ENCODE measurements at places on chromosomes 12 and 14.

- no peak for DNase-seq
These were observed 720 bp upstream of the FGF6 start for GRCh38 chr12:4446335-4446734.

GRCh38 chr12:38919191-38919590 lies 13.8 kb upstream of the CPNE8 start:
- no peak for DNase-seq

GRCh38 chr12:8827551-8828256 lies 5.3 kb downstream of the A2ML1 start:
- DNase-seq = no peak

GRCh38 chr14:71773898-71774481 lies 158.2 kb upstream of the RGS6 start:
- DNase-seq = no peak

DNA sequence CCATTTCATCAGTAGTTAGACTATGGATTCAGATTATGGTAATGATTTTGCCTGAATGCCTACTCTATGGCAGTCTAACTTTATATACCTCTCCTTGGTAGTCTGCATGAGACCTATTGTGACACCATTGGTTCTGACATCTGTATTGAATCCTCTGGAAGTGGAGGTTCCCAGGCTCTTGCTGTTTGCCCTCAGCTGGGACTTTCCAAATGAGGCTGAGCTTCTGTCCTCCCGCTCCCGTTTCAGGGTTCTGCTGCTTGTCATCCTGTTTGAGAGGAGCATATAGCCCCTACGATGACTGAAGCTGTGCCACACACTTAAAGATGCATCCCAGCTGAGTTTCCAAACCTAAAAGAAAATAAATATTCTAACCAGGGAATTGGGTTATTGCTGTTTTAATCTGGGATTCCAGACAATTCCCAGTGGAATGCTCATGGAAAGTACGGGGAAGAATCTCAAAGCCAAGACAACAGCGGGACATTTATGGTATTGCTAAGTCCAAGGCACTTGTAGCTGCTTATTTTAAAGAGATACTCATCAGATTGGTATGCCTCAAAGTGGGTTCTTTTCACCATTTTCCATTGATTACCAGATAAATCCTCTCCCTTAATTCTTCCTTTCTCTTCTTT lies 105.9 kb downstream of the ETV6 start:
- DNase-seq = no peak

GRCh38 chr14:80475074-80475473 lies 263.8 kb upstream of the DIO2 start:
- DNase-seq = no peak

- no peak for DNase-seq
These were observed 16.7 kb upstream of the MAP1LC3B2 start for GRCh38 chr12:116542345-116542956.

GRCh38 chr12:116274551-116275375 lies 2.7 kb downstream of the MED13L start:
- no peak for DNase-seq

DNA sequence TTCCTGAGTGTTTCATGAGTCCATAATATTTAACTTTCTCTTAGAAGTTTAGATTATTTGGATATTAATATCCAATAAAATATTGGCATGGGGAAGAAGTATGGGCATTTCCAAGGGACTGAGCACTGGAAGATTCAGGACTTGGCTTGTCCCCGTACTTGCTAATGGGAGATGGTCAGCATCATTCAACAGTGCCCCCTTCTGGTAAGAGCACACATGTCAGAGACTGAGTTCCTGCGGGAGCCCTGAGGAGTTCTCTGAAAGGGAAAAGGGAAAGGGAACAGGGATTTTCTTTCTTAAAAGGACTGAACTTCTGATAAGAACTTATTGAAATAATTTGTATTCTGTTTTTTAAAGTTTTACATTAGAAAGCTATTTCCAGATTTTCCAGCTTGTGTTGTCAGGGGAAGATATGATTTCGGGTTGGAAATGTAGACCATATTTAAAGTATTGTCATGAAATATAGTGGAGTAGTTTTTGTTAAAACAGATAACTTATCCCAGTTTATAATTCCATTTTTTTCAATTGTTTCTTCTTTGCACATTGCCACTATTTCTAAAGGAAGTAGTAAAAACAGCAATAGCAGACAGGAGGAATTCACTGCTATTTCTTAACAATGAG lies 59.8 kb upstream of the C12orf71 start:
- peak; percentile 88 for DNase-seq

- DNase-seq = no peak
These were observed 6.7 kb upstream of the FBRSL1 start for GRCh38 chr12:132483208-132483607.

DNA sequence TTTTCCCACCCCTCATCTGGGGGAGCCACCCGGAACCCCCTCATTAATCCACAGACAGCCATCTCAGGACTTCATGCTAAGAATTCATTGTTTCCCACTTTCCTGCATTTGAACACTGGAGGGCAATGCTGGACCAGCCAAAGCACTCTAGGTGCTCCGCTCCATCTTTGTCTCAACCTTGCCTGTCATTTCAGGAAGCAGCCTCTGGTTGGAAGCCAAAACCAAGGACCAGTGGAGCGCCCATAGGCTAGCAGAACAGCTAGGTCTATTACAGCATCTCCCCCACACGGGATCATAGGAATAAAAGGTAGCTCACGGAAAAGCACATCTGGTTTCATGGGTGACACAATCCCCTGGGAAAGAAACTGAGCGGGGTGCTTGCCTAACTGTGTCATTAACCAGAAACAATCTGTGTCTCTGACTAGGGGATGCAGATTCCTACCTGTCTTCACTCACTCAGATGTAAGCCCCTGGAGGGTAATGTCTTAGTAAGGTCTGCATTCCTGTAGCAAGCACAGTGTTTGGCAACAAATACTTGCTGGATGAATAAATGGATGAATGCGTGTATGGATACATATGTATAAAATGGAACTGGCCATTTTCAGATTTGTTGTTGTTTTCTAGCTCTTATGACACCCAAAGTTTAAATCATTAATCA lies 197.0 kb downstream of the DAD1 start:
- DNase-seq = peak; percentile 85

DNA sequence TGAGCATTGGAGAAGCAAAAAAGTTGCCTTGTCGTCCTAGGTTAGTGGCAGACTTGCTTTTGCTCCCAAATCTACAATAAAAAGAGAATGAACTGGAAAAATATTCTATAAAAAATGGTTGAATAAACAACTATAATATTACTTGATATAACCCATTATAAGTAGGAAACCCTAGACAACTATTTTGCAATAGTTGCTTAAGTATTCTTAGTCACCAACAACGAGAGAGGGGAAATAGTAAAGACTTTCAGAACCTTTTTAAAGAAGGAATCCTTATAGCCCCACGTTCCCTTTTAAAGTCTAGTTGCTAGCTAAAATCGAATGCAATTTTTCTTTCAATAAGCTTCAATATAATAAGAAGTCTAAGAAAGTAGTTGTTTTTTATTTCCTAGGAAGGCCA lies 17.5 kb downstream of the AQP6 start:
- DNase-seq = no peak

DNA sequence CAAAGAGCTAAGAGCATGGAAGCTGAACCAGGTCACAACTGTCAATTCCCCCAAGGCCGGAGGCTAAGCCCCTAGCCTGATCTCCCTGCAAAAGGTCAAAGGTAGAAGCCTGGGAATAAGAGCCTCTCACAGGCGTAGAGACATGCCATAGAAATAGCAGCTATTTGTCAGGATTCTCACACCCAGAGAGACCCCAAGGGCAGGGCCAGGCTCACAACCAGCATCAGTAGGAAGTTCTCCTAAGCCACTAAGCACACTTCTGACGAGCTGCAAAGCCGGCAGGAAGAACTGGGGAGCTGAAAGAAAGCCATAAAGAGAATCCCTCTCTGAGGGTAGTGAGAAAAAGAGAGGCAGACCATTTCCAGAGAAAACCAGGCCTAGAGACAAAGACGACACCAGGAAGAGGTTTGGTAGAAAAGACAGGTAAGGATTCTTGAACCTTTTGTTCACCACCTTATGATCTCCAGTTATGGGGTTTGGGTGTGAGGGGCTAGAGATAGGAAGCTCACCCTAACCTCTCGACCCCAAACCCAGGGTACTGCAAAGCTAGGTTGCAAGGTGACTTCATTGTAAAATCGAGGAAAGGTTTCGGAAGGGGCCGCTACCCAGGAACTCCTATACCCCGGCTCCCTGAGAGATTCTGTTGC lies 1.0 kb downstream of the SMARCC2 start:
- peak; percentile 28 for DNase-seq

DNA sequence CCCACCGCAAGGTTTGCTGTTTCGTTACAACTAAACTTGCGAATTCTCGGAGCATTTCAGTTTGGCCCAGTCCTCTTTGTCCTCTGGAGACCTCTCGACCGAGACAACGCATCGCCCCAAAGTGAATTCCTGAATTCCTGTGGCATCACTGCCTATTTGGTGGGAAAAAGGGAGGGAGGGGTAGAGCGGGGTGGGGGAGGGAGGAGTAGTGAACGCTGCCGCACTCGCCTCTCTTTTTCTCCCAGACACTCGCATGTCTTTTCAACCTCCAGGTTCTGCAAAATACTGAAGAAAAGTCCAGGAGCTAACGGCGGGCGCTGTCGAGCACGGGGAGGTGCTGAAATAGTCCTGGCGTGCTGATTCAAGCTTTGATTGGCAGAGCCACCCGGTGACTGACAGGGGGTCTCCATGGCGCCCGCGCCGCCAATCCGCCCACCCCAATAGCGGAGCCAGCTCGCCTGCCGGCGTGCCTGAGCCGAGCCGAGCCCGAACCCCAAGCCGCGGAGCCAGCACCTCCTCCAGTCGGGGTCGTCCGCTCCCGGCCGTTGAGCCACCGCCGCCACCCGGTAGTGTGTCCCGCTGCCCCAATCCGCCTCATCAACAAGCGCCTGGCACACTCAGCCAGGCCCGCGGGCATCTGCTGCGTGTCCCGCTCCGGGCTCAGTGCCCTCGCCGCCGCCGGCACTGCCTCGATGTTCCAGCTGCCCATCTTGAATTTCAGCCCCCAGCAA lies at the start of gene SIX6:
TSS of gene SIX6 (plus strand) at position 440 of the 731 bp plus-strand sequence. CDS start at position 693, 253 bp downstream.
- peak; percentile 95 for DNase-seq

DNA sequence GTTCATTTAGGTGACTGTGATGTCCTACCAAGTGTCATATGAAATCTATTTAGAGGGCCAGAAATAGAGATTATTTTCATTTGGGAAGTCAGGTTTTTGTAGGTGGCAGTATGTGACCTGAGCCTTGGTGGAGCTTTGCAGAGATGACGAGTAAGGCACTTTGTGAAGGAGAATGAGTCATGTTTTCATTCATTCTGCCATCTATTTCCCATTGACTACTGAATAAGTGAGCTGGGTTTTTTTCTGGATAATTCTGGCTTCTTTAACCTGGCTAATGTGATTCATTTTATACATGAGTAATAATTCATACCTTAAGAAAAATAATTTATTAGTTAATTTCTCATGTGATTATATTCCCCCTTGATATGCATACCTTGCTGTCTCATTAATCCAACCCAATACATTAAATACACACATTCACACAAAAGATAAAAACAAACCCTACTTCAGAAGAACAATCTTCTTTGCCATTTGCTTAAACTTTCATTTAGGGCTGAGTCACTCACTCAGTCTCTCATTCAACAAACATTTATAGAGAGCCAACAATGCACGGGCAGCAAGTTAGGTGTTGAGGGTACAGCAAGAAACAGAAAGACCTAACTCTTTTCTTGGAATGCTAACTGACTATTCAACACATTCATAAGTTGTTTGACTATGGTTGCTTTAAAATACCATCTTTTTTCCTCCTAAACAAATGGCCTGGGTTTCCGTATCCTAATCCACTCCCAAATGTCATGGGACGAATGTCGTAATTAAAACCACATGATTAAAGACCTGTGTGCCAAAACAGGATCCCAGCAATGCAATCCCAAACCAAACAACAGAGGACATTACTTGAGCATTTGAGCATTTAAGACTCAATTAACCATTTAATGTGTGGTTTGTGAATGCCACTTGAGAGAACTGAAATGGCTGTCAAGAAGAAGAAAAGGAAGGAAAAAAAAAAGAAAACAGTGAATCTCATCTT lies 78.0 kb downstream of the KITLG start:
- DNase-seq = no peak

GRCh38 chr12:124561231-124561630 lies 6.2 kb downstream of the NCOR2 start:
- DNase-seq = no peak

- DNase-seq = no peak
These were observed 38.7 kb upstream of the LYZ start for GRCh38 chr12:69309461-69309860.

DNA sequence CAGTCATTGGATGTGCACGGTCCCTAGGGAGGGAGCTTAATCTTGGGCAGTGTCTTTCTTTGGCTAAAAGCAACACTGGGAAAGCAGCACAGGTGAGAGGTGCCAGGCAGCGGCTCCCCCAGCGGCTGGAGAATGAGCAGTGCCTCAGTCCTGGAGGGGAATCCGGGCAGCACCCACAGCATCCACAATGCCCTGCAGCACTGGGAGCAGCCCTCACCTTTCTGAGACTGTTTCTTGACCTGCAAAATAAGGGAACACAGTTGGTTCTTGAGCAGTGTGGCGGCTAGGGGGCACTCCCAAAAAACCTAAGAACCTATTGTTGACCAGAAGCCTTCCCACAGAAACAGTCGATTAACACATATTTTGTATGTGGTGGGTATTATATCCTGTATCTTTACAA lies 75.8 kb downstream of the SINHCAF start:
- DNase-seq = no peak

DNA sequence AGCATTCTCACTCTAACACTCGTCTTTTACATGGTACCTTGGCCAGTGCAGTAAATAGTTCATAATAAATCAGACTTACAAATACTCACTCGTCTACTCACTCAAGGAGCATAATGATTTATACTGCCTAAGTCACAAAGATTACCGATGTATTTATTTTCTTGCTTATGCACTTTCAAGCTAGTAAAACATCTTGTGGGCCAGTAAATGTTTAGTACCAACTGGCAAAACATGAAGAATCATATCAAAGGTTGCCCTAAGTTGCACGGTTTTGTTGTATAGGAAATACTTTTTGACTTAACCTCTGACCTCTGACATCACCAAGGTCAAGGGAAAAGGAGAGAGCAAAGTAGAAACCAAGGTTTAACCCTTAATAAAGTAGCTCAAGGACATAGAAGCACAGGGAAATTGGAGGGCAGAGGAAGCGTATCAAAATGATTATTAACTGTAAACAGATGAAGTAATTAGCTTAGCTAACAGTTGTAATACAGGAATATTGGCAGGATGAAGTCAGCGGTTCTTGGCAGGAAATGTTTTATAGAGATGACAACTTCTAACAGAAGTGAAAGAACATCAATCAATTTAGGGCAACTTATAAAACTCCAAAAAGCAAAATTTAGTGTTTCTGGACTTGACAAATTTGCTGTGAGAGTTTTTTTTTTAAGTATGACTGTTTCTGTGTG lies 131.9 kb downstream of the HMGA2 start:
- peak; percentile 44 for DNase-seq

- no peak for DNase-seq
These were observed 3.7 kb downstream of the PRMT5 start for GRCh38 chr14:22925513-22925912.

Measured in eye (tissue), 1 donor.